Non-pigmented ciliary epithelial cell (primary cell): ENCODE measurements at places on chromosomes 11 and 22.

- DNase-seq, result peak; percentile 99
Observed at GRCh38 chr11:110907629-110908028, 195.4 kb upstream of the ARHGAP20 start.

GRCh38 chr22:22600531-22601261 lies 41.6 kb upstream of the PRAME start:
- no peak for DNase-seq

DNA sequence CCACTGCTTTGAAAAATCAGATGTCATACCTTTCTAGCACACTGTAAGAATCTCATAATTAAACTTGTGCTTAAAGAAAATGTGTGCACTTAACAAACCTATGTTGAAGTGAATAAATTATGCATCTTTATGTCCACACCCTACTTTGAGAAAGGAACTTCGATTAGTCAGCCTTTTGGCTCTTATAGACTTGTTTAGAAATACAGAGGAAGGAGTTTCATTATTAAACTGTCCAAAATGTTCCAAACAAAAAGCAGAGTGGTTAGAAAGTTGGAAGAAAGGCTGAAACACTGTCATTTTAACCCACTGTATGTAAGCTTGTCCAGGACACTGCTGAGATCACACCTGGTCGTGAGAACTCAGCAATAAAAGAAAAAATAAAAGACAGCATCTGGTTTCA lies 863.2 kb upstream of the CHORDC1 start:
- DNase-seq, result no peak

DNA sequence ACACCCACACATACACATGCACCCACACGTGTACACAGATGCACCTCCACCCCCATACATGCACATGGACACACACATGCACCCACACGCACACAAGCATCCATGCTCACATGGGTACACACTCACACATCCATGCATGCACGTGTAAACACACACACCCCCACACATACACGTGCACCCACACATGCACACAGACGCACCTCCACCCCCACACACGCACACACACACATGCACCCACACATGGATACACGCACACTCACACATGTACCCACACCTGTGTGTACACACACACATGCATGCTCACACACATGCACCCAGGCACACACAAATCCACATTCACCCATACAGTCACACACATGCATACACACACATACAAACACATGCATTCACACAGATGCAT lies 24.5 kb downstream of the CDPF1 start:
- no peak for DNase-seq

DNA sequence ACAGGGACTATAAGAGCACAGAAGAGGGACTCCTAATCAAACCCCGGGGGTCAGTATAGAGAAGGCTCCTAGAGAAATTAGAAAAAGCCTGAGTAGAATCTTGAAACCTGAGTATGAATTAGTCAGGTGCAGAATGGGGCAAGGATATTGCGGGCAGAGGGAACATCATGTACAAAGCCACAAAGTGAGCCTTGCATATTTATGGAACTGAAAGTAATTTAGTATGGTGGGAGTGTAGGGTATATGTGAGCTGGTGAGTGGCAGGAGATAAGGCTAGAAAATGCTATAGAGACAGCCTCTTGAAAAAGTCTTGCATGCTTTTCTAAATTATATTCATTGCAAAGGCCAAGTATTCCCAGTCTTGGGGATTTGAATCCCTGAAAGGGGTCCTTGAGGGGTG lies 93.7 kb downstream of the STIM1 start:
- no peak for DNase-seq

- no peak for DNase-seq
Observed at GRCh38 chr11:85823816-85824215, 12.9 kb upstream of the SYTL2 start.
